ENCODE measurements at places on chromosomes 7 and 10. TPM values are rescaled to one million over a fixed set of nuclear protein-coding genes. Genes with fewer than 3 reads are reported as not detected.

The GRID1 gene
- total RNA-seq: not detected

The ERVW-1 gene
- total RNA-seq: not detected

DNA sequence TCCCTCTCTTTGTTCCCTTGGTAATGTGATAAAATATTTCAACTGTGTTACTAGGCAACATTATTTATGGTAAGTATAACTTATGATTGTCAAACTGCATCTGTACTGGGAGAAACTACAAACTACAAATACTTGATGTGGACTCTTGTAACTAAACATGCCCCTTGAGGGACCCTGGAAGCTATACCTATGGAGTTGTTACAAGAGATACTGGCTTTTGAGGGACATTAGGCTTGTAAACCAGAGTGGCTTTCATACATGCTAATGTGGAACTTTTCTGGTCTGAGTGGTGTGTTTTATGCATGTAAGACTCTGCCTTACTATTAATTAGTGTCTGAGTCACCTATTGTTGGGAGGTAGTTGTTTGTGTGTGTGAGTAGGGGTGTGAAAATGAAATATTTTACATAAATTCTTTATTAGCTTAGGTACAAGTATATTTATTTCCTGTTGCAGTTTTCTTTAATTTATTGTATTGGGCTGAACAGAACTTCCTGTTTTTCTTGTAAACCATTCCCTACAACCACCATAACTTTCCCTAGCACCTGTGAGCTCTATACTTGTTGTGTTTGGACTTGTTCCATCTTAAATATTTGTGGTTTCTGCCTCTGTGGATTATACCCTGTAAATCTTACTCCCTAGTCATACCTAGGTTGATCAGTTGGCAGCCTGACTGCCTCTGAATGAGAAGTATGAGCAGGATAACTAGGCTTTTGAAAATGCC, 49.8 kb downstream of the STK31 start:
- DNase-seq: peak; percentile 34

DNA sequence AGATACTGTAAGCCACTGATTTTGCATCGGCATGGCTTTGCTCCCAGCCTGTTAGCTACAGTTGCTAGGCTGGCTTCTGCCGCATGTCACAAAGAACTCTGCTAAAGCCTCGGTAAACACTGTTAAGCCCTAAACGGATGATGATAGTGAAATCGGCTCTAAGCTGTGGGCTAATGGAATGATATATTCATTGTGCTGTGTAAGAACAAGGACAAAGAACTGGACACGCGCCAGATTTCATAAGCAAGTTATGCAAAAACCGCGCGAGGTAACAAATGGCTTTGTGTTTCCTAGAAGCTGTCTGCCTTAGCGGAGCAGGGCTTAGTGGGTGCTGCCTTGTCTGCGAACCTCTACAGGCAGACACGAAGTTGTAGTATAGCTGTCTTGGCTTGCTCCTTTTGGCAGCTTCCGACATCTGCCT, 331.3 kb upstream of the COBL start:
- no peak for DNase-seq

The COL17A1 gene
- total RNA-seq: 2.3 TPM

DNA sequence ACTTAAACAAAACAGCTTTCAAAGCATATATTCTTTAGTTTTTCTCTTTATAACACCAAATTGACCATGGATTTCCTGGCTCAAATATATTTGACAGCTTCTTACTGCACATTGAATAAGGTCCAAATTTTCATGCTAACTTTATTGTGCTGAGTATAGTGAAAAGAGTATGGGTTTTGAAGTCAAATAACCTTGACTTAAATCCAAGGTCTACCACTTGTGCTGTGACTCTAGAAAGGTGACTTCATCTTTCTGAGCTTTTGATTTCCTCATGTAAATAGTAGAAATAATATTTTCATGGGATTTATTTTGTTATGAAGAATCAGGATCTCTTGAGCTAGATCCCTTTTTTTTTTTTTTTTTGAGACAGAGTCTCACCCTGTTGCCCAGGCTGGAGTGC, 139.4 kb upstream of the GPR22 start:
- DNase-seq: no peak

GRCh38 chr7:142030294-142030693, 34.6 kb downstream of the MGAM start:
- DNase-seq: peak; percentile 17
